ENCODE measurements at places on chromosomes 6 and 20. TPM values are rescaled to one million over a fixed set of nuclear protein-coding genes. Genes with fewer than 3 reads are reported as not detected.

- DNase-seq = no peak
These were observed 24.2 kb downstream of the KLHL31 start for GRCh38 chr6:53641348-53641747.

- DNase-seq = peak; percentile 53
These were observed 16.5 kb downstream of the RIPOR2 start for GRCh38 chr6:24919056-24919892.

Gene LY86
- total RNA-seq = not detected

DNA sequence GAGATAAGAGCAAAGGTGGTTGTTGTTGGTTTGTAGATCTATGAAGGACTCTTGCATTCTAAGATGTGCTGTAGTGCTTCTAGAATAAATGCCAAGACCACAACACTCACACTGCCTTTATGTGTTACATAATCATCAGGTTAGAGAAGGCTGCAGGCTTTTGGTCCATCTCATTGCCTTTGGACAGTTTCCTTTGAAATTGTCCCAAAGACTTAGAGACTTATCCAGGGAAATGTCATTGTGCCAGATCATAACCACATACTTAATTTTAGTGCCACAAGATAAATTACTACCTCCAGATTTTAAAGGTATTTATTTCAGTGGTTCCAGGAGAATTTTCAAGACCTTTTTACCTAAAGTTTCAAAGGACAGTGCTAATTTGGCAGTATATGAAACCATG is 666.6 kb upstream of the CITED2 start:
- no peak for DNase-seq

GRCh38 chr6:46684771-46685170 is 2.9 kb upstream of the TDRD6 start:
- no peak for DNase-seq

DNA sequence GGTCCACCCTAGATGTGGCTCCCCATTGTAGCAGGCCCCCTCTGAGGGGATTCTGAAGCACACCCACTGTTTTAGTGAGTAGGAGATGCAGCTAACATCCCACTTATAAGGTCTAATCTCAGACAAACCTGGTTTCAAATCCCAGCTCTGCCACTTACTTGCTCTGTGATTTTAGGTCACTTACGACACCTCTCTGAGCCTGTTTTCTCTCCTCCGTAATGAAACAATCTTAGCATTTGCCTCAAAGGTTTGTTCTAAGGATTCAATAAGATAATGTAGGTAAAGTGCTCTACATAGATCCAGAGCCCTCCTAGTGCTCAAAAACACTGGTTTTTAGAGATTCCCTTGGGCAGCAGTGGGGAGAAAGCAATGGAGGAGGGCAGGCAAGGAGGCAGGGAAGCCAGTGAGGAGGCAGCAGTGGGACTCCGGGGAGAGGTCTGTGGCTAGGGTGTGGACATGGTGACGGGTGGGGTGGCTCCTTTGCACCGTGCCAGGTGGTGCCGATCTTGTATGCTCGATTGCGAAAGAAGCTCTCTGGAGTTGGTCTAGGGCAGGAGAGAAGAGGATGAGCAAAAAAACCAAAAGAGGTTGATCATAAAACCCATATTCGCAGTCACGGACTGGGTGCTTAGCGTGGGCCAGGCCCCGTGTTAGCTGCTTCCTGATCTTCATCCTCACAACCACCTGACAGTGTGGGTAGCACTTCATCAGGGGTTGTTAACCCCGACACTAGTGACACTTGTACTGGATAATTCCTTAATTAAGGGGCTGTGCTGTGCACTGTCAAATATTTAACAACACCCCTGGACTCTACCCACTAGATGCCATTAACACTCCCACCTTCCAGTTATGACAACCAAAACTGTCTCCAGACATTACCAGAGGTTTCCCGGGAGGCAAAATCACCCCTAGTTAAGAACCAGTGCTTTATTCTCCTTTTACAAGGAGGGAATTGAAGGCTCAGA is 16.8 kb upstream of the PTGIS start:
- DNase-seq = no peak

DNA sequence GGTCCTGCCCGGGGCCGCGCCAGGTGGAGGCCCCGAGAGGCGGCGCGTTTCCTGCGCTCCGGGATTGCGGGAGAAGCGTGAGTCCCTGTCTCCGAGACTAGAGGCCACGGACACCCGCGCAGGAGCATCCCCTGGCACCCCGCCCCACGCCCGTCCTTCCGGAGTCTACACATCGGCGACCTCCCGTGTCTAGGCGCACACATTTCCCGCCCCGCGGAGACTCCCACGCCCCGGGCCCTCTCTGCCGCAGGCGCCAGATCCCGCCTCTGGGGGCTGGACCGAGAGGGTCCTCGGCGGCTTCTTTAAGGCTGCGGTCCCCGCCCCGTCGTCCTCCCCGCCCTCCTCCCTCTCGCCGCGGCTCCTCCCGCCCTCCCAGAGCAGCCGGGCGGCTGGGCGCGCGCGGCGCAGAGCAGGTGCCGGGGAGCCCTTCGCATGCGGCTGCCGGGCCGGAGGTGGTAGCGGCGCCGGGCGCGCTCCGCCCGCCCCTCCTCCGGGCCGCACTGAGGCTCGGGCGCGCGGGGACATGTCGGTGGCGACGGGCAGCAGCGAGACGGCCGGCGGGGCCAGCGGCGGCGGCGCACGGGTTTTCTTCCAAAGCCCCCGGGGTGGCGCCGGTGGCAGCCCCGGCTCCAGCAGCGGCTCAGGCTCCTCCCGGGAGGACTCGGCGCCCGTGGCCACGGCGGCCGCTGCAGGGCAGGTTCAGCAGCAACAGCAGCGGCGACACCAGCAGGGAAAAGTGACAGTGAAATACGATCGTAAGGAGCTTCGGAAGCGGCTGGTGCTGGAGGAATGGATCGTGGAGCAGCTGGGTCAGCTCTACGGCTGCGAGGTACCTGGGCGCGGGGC is at the start of gene PPP1R14C:
TSS of gene PPP1R14C (plus strand) at position 375 of the 846 bp plus-strand sequence. CDS start at position 524, 149 bp downstream.
- DNase-seq = peak; percentile 39

- DNase-seq = no peak
These were observed 189.2 kb upstream of the FERMT1 start for GRCh38 chr20:6311841-6312655.

- DNase-seq = no peak
These were observed at the start of gene FAM162B for GRCh38 chr6:116764961-116765841. Gene FAM162B (minus strand): TSS chr6:116765719. CDS start chr6:116765576, 143 bp downstream.

Gene TAGAP
- total RNA-seq = 136 TPM

- DNase-seq = no peak
These were observed 348.8 kb upstream of the PLCB4 start for GRCh38 chr20:8720089-8720488.

GRCh38 chr20:1490643-1491195 is 501 bp downstream of the SIRPB2 start:
- no peak for DNase-seq

Gene TPD52L2
- total RNA-seq = 19.4 TPM

GRCh38 chr6:162710419-162710818 is 17.1 kb downstream of the PRKN start:
- DNase-seq = no peak

Gene PSMG4
- total RNA-seq = 11.8 TPM

GRCh38 chr6:8831366-8832152 is 396.2 kb upstream of the SLC35B3 start:
- DNase-seq = no peak

DNA sequence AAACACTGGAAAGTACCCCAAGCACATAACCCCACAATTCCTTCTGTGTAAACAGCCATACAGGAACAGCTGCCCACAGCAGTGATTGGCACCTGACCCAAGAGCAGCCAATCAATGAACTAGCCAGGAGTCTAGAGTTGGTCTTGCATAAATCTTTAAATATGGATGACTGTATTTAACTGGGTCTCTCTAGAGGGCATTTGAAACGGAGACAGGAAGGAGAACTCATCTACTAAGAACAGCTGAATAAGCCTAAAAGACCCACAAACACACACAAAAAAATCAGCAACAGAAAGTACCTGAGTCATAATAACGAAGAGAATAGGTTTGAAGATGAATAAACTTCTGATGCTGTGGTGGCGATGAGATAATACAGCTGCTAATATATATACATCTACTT is 49.0 kb upstream of the ASF1A start:
- DNase-seq = no peak

GRCh38 chr6:112007805-112008204 is 46.1 kb upstream of the CCN6 start:
- no peak for DNase-seq

Gene THBD
- 0.14 TPM for total RNA-seq

Gene TINAG
- not detected for total RNA-seq

Gene HLA-DRB1
- 33.4 TPM for total RNA-seq

DNA sequence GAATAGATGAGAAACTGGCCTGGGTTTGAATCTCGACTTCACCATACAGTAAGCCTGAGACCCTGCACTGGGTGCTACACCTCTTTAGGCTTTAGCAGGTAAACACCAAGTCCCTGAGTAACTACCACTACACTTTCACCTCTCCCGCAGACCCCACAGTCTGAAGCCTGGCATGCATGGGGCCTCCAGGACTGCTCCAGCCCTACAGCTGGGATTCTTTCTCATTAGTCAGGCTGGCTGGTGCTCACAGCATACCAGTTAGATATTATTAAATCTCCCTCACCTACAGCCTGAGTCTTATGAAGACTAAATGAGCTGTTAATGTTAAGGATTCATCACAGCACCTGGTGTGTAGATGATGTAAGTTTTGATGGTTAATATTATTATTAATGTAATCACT is 388.7 kb downstream of the ARHGAP18 start:
- DNase-seq = no peak

- no peak for DNase-seq
These were observed 2.5 kb upstream of the STX7 start for GRCh38 chr6:132515386-132515785.

- no peak for DNase-seq
These were observed 3.5 kb upstream of the SYNJ2 start for GRCh38 chr6:157978021-157978783.

DNA sequence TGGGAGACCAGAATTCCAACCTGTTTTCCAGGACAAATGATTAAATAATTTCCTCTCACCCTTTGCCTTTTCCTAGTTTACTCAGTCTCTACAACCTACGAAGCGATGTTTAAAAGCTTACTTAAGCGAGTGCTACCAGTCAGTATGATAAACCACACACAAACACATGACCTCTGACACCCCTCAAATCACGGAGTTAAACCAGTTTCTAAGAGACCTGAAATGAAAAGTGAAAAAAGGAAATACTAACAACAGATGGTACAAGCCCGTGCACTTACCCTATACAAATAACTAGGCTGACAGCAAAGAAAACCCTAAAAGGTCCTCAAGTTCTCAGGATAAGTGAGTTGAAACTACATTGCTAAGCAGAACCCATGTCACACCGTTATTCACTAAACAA is 7.7 kb downstream of the TNFRSF21 start:
- no peak for DNase-seq

DNA sequence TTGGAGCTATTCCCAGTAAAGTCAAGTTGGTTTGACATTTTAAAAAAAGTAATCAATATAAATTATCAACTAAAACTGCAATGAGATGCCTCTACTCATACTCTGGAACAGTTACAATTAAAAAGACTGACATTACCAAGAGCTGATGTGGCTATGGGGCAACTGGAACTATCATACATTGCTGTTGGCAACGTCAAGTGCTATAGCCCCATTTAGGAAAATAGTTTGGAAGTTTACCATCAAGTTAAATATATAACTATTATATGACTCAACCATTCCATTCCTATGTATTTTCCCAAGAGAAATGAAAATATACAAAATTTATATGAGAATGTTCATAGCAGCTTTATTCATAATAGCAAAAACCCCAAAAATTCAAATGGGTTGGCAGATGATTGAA is 111.4 kb upstream of the HDGFL1 start:
- no peak for DNase-seq

Gene BMP7
- not detected for total RNA-seq

DNA sequence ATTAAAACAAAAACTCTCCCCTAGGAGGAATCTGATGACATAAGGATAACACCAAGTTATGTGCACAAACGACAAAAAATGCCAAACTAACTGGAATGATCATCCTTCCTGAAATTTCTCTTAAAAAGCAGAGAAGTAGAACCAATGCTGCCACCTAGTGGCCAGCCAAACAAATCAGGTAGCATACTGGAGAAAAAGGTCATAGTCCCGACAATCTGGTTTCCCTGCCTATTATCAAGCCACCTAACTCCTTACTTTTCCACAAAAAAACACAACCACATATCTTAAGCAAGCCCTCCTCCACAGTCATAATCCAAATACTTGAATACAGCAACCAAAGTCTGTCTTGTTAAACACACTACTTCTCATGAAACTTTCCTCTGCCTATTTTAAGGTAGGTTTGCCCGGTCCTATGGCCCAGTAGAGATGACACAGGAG is 5.3 kb downstream of the OARD1 start:
- DNase-seq = peak; percentile 55

- no peak for DNase-seq
These were observed 32.4 kb downstream of the CPXM1 start for GRCh38 chr20:2767768-2768631.

Gene GINM1
- 35.2 TPM for total RNA-seq

DNA sequence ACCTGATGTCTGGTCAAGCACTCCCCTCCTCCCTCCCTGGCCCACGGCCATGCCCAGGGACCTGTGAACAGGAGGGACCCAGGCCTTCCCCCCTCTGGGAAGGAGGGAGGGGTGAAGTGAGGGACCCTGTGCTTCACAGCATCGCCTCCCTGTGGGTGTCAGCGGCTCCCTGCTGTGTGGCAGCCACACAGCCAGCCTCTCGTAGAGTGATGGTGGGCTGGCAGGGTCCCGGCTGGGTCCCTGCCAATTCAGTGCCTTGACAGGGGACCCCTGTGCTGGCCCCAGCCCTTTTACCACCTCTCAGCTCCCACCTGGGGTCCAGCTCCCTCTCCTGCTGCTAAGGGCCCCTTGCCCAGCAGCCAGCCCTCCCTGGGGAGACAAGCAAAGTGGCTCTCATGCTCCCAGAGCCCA is 31.3 kb upstream of the GRM4 start:
- no peak for DNase-seq

Gene GPR6
- total RNA-seq = not detected

Gene RRBP1
- total RNA-seq = 26.4 TPM

DNA sequence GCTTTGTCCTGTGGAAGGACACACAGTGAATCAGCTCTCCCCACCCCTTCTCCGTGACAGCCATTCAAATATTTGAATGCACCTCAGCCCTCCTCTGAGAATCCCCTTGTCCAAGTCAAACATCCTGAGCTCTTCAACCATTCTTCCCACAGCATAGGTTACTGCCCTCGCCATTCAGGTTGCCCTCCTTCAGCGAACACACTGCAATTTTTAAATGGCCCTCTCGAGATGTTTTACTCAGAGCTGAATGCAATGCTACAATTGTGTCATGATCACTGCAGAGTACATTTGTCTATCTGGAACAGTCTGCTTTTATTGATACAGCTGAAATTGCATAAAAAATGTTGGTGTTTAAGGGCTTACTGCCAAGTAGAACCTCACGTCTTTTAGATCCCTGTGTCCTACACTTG is 48.9 kb downstream of the SLC2A12 start:
- no peak for DNase-seq

Gene MYBL2
- total RNA-seq = 0.49 TPM

Gene TMC2
- total RNA-seq = not detected

DNA sequence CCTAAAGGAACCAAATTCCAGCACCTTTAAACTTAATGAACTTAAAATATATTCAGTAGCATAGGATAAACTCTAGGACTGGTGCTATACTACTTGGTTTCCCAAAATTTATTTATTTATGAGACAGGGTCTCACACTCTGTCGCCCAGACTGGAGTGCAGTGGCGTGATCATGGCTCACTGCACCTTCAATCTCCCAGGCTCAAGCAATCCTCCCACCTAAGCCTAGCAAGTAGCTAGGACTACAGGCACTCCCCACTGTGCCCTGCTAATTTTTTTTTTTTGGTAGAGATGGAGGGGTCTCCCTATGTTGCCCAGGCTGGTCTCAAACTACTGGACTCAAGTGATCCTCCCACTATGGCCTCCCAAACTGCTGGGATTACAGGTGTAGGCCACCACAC is 21.4 kb downstream of the EIF2S2 start:
- no peak for DNase-seq
